Daoy (cell line): ENCODE measurements at places on chromosomes 6 and 20.

- DNase-seq, result no peak
Measured at GRCh38 chr6:14966906-14967711, 278.8 kb upstream of the JARID2 start.

DNA sequence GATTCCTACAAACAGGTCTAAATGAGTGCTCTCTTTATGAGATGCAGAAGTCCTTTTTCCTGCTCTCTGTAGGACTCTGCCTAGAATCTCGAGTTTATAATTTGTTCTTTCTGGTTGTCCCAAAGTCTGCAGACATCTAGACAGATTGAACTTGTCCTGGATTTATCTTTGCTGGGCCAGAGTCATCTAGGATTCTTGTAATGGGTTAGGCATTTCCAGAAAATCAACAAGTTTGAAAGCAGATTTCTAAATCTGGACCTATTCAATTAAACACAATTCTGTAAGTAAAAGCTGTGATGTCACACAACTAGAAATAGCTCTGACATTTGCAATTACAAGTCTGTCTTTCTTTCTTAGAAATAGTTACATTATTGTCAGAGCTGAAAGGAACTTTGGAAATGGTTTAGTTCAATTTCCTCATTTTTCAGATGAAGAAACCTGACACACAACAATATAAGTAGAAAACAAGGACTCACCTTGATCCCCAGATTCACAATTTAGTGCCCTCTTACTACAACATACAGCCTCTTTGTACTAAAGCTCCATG lies 4.2 kb upstream of the RSPO3 start:
- DNase-seq, result no peak

GRCh38 chr20:44692932-44693480 lies 22.2 kb upstream of the CCN5 start:
- DNase-seq, result peak; percentile 92

GRCh38 chr20:51639206-51639832 lies 96.8 kb upstream of the NFATC2 start:
- peak; percentile 76 for DNase-seq

- DNase-seq, result no peak
Measured at GRCh38 chr6:845566-845965, 152.6 kb upstream of the EXOC2 start.

GRCh38 chr20:22526512-22527012 lies 57.8 kb downstream of the FOXA2 start:
- no peak for DNase-seq

GRCh38 chr6:143290206-143290605 lies 160.3 kb downstream of the ADAT2 start:
- no peak for DNase-seq

- no peak for DNase-seq
Measured at GRCh38 chr6:154579485-154579884, 69.0 kb upstream of the CNKSR3 start.

DNA sequence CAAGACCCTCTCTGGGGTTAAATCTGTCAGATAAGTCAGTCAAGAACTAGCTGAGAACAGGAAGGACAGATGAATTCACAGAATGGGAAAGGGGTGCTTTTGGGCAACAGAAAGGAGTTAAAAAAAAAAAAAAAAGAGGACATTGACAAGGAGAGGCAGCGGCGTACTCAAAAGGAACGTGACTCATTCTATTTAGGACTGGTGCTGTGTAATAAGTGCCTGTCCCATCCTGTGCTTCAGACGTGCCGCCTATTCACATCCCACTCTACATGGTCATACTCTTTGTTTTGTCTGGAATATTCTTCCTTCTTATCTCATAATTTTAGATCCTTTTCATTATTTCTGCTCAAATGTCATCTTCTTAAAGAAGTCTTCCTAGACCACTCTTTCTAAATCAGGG lies 101.1 kb upstream of the EMILIN3 start:
- no peak for DNase-seq

- no peak for DNase-seq
Measured at GRCh38 chr20:55882286-55882685, 123.0 kb downstream of the CBLN4 start.

- DNase-seq, result no peak
Measured at GRCh38 chr20:830011-830521, 3.4 kb upstream of the FAM110A start.

GRCh38 chr6:25454136-25454535 lies 175.0 kb downstream of the CARMIL1 start:
- no peak for DNase-seq

GRCh38 chr6:6724539-6725467 lies 136.3 kb downstream of the LY86 start:
- DNase-seq, result peak; percentile 80

GRCh38 chr6:161080263-161080970 lies 88.8 kb downstream of the MAP3K4 start:
- no peak for DNase-seq

- no peak for DNase-seq
Measured at GRCh38 chr6:41059556-41059955, 6.6 kb downstream of the APOBEC2 start.

- peak; percentile 78 for DNase-seq
Measured at GRCh38 chr6:121932076-121932991, 467.1 kb upstream of the HSF2 start.

- DNase-seq, result peak; percentile 35
Measured at GRCh38 chr6:28635547-28636158, 110.0 kb downstream of the GPX5 start.
